Stimulated activated CD4-positive, alpha-beta T cell treated with anti-CD3 and anti-CD28 coated beads, Interleukin-1b, Interleukin-23, amount 100 ng/mL, for 1 hour (primary cell): ENCODE measurements at places on chromosomes 2 and 18.

- DNase-seq: no peak
Observed at GRCh38 chr2:72915907-72916742, 1.2 kb upstream of the EMX1 start.

DNA sequence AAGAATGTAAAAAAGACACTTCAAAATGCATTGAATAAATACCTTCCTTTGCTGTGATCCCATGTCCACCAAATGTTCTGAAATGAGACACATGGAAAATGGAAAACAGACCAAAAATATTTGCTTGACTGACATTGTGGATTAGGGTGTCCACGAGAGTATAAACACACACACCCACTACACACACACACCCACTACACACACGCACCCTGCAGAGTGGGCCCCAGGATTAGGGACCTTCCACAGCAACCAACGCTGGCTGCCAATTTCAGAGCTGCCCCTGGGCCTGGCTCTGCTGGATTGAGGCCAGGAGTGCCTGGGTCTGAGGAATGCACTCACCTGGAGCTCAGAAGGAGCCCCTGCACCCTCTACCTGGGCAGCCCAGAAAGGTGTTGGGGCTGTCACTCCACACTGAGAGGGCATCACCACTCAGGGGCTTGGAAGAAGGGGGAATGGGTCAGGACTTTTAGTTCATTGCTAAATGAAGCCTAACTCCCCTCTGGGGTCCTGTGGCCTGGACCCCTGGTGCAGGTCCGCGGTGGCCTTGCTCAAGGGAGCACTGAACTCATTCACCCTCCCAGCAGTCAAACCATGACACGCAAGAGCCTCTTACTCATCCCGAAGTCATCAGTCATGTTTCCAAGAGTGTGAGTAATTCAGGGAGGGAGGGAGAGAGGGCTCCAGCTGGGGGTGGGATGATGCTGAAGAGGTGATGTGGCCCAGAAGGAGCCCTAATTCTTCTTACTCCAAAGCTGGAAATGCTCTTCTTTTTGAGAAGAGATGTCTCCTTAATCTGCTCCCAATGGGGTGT is 50.2 kb upstream of the PLB1 start:
- no peak for DNase-seq

DNA sequence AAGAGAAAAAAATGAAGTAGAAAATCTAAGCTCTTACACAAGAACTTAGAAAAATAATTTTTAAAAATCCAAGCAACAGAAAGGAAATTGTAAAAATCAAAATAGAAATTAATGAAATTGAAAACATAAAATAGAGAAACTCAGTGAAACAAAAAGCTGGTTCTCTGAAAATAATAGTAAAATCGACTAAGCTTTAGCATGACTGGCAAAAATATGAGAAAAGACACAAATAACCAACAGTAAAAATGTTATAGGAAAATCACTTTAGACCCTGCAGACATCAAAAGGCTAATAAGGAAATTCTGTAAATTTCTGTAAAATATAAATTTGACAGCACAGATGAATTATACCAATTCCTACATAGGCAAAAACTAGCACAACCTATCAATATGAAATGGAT is 768.9 kb upstream of the LRRTM1 start:
- DNase-seq: no peak

GRCh38 chr2:16104315-16104948 is 164.1 kb downstream of the MYCN start:
- no peak for DNase-seq

- DNase-seq: no peak
Observed at GRCh38 chr2:68223419-68223818, 28.9 kb downstream of the PPP3R1 start.

- DNase-seq: no peak
Observed at GRCh38 chr2:161020437-161020836, 139.8 kb upstream of the TANK start.

DNA sequence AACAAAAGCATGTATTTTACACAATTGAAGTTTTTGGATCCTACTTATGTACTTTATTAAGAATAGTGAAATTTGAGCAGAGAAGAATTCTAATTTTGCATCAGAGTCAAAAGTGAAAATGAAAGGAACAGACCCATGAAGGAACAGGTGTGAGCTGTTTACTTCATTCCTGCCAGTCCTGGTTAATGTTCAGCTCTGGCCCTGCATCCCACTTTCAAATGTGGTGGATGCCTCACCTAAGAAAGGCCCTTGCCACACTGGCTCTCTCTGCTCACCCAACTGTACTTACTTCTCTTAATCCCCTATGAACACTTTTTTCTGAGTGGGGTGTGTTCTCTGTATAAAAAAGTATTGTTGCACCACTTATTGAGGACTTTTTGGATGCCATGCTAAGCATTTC is 22.2 kb downstream of the FAM110C start:
- DNase-seq: no peak

GRCh38 chr2:227325839-227326195 is 766 bp downstream of the MFF start:
- DNase-seq: no peak

DNA sequence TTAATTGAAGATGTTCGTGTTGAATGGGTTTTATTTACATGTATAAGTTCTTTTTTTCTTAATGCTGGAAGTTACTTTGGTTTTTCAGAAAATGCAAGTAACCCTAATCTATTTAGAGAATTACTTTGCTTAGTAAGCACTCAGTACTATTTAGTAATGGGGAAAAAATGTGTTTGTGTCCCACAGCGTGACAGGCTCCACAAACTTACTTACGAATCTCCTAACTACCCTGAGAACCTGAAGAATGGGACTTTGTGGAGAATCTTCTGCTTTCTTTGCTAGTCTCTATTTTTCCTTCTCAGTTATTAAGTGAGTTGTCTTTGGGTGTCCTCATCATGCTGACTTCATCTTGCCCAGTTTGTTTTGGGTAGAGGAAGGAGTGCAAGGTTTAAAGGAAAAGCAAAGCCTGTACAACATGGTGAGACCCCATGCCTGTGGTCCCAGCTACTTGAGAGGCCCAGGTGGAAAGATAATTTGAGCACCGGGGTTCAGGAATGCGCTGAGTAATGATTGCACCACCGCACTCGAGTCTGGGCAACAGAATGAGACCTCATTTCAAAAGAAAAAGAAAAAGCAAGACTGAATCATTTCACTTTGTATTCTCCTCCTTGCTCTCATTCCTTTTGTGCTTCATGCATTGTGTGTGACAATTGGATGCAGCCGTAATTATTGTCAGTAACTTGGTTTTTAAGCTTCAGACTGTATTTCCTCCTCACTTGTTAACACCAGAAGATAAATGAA is 10.2 kb downstream of the NEDD4L start:
- no peak for DNase-seq

DNA sequence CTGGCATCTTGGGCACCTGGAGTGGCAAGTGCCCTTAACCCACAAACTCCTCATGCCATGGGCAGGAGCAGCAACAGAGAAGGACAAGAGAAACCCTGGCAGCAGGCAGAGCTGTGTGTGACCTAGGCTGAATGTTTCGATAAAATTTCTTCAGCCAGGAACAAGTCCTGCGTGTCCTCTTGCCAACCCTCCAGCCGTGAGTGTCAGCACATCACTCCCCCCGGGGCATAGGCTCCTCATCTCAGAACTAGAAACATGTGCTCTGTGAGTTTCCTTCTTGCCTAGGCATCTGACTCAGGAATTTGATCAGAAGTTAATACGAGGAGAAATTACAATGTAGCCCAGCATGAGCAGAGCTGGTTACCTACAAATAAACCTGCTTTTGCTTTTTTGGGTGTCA is 2.2 kb downstream of the ABCG8 start:
- no peak for DNase-seq

- no peak for DNase-seq
Observed at GRCh38 chr18:49726675-49726963, 86.7 kb downstream of the ACAA2 start.

DNA sequence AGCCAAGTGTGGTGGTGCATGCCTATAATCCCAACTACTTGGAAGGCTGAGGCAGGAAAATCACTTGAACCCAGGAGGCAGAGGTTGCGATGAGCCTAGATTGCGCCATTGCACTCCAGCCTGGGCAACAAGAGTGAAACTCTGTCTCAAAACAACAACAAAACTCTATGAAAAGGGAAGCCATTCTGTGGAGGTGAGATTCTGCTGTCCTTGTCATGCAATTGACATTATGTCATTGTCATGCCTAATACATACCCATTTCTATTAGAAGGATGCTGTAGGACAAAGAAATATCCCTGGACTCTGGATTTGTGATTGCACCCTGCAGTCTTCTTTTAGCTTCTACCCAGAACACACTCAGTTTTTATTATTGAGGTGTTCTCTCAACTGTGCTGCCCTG is 8.6 kb downstream of the RASGRP3 start:
- no peak for DNase-seq

DNA sequence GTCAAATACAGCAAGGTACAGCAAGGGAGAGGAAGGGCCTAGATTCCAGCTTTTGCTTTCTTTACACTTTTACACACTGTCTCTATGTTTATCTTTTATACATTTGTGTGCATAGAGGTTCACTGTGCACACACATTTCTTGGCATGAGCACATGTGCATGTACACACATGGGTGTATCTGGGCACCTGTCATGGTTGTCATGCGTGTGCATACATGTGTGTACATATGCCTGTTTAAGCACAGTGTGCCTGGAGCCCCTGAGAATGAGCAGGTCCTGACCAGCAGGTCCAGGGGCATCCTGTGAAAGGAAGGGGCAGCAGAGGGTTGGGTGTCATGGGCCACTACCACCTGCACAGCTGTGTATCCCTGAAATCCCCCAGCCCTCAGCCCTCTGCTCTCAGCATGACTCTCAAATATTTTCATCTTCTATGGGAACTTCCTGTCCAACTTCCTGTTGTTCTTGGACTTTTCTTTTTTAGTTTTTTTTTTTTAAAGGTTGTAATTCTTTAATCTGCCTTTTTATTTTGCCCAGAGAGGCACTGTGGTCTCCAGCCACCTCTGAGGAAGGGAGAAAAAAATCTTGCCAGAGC is 97.0 kb upstream of the EPAS1 start:
- no peak for DNase-seq

GRCh38 chr2:152251811-152252210 is 76.2 kb upstream of the STAM2 start:
- no peak for DNase-seq

GRCh38 chr2:159153463-159153862 is 133.0 kb downstream of the WDSUB1 start:
- no peak for DNase-seq

- DNase-seq: no peak
Observed at GRCh38 chr2:149005471-149006077, 32.9 kb upstream of the LYPD6B start.

DNA sequence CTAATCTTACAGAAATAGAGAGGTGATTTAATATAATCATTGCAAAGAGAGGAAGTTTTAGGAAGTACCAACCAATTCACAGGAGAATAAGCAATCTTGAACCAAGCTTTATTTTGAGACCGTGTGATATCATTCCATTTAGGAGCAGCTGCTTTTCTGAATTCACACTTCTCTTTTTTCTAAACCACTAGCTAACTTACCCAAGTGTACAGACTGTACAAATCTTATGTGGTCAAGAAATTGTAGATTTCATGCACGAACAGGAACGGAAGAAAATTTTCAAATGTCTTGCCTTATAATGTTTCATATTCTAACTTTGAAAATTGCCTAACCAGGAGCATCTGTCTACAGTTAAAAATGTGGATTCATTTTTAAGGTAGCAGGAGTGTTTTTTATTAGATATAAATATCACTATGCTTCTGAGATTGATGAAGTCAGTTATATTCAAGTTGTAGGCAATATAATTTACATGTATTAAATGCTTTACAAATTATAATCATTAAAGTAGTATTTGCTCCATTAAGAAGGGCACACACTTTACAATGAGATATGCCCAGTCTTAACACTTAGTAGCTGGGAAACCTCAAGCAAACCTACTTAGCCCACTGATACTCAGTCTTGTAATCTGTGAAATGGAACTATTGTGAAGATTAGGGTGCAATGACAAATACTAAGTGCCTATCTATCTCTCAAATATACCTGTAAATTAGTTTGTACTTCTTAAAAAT is 302.2 kb upstream of the STON1 start:
- no peak for DNase-seq

GRCh38 chr2:71000780-71001591 is 6.3 kb upstream of the TEX261 start:
- DNase-seq: peak; percentile 65
